ENCODE measurements at places on chromosomes 7 and 10.
A peak's percentile ranks its signal among the peaks of the same experiment; 100 is the strongest.

DNA sequence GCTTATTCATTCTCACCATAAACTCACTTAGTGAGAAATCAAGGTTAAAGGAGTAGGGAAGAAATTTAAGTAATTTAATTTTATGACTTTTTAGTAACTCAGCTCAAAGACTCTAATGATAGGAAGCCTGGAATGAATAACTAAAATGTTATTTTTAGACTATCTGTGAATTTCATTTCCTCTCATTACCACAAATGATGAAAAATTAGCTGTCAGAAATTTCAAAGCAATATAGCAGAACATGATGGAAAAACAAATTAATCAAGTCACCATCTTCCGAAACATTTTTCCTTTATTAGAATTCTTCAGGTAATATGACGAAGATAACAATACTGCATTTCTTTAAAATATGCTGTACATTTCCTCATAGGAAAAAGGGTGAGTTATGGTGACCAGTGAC lies 2.7 kb upstream of the ITGB8 start:
- no peak for DNase-seq

DNA sequence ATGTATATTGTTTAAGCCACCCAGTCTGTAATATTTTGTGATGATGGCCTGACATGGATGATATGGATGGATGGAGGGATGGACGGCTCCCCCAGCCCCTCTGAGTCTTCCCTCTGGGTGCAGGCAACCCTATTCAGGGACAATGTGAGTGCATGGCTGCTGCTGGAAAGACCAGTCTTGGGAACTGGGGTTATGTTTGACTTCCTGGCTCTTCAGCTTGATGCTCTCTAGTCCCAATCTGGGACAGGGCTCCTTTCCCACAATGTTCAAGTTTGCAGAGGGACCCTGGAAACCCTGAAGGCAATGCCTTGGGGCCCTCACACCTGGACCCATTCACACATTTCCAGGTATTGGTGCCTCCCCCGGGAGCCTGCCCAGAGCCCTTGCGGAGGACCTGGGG lies 52.3 kb upstream of the RET start:
- no peak for DNase-seq

- DNase-seq: no peak
Observed at GRCh38 chr10:125083576-125083920, 76.8 kb downstream of the CTBP2 start.

GRCh38 chr10:33143160-33143728 lies 185.2 kb upstream of the ITGB1 start:
- peak; percentile 67 for DNase-seq

DNA sequence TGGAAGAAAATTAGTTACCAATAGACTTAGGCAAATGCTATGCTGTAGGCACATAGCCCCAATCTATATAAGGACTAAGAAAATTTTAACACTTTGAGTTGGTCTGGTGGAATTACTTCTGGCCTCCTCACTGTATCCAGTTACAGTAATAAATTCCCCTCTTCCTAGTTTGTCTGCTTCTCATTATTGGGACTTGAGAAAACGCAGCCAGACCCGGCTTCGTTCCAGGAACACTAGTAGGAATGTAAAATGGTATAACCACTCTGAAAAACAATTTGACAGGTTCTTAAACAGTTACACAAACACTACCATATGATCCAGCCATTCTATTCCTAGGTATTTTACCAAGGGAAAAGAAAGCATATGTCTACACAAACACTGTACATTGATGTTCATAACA lies 150.2 kb downstream of the VPS50 start:
- no peak for DNase-seq

DNA sequence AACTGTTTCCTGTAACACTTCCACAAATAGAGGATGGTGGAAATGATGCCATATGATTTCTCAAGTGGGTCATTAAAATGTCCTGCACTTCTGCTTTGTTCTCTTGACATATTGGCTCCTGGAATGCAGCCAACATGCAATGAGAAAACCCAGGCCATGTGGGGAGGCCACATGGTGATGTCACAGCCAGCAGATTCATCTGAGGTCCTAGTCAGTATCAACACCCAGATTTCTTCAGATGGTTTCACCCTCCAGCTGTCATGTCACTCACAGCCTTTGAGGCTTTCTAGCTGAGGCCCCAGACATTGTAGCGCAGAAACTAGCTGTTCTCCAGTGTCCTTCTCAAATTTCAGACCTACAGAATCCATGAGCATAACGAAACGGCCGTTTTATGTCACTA lies 102.3 kb upstream of the NUPR2 start:
- no peak for DNase-seq

DNA sequence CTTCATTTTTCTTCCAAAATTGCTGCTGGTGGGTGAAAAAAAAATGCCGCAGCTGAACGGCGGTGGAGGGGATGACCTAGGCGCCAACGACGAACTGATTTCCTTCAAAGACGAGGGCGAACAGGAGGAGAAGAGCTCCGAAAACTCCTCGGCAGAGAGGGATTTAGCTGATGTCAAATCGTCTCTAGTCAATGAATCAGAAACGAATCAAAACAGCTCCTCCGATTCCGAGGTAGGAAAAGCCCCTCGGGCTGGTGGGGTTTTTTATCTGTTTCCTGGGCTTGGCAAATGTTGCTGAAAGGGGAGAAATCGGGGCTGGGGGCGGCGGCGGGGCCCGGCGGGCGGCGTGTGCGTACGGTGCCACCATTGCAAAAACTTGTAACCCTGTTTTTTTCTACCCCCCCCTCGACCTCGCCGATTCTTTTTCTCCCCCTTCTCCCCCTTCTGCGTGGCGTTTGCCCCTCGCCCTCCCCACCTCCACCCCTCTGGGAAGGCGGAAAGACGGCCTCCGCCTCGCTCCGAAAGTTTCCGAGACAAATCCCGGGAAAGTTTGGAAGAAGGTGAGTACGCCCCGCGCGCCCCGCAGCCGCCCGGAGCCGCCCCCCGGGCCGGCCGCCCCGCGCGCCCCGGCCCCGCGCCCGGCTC lies 789 bp downstream of the TCF7L2 start:
- peak; percentile 31 for DNase-seq

DNA sequence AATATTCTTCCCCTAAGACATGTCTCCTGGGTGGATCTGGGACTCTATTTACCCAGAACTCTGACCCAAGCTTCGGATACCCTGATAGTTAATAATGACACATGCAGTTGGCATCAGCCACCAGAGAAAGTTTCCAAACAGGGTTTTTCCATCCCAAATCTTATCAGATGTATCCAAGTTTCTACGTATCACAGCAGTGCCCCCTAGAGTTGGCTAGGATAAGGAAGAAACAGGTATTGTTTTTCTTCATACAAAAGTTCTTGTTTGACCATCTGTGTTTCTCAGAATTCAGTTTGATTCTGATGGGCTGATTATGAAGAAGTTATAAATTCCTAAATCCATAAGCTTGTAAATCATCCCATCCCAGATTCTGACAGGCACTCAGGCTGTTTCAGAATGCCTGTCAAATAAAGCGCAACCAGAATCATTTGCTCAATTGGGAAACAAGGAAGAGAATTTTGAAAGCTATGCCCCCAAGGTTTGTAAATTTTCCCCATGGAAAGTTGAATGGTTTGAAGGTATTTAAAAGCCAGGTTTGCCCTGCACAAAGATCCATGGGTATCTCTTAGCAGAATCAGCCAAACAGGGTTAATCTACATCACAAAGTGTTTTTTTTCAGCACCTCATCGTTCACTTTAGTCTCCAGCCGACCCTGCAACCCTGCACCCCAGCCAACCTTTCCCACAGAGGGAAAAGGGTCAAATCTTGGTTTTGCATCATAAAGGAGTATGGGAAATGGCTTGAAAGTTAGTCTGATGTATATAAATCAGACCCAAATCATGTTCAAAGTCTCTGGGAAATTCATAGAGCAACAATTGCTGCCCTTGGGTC lies 47.4 kb downstream of the NRAP start:
- DNase-seq: no peak

- DNase-seq: no peak
Observed at GRCh38 chr7:91267171-91267955, 3.1 kb downstream of the FZD1 start.

DNA sequence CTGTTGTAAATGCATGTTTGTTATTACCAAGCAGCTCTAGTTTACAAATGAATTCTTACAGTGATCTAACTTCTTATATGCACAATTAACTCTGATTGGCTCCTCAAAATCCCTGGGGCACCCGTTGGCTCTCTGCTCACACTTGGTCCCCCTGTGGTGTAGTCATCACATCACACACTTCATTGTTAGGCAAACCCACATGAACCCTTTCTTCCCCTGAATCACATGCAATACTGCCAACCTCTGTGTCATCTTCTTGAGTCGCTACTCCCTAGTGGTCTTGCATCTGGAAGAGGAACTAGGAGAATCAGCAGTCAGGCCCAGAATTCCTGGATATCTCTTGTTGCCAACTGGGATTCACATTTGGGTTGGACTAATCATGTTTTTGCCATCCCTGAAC lies 73.1 kb downstream of the CD36 start:
- DNase-seq: no peak

GRCh38 chr10:132504501-132505272 lies 32.9 kb upstream of the INPP5A start:
- DNase-seq: no peak

DNA sequence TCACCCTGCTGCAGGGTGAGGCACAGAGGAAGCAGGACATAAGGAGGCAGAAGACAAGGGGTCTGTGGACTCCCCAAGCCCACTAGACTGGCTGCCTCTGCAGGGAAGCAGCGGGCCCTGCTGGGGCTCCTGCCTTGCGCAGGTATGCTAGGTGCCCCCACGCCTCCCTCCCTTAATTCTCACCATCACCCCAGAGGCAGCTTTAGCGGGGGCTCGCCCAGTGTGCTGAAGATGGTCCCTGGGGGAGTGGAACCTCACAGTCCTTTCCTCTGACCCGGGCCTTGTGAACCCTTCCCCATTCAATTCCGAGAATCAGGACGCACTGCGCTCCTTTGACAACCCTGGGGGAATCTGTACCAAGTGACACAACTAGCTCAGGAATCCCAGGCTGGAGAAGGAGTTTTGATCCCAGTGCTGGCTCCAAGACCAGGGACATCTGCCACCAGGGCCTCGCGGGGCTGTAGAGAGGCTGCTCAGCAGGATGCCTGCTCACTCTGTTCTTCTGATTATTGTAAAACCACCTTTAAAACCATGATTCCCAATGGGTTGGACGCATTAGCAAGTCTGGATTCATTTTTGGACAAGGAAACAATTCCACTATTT lies 468.4 kb downstream of the TCERG1L start:
- no peak for DNase-seq

GRCh38 chr7:17661982-17662585 lies 278.2 kb downstream of the SNX13 start:
- no peak for DNase-seq

GRCh38 chr7:74587435-74588126 lies 69.9 kb upstream of the GTF2I start:
- no peak for DNase-seq

- DNase-seq: no peak
Observed at GRCh38 chr10:108735380-108735779, 1187.9 kb downstream of the XPNPEP1 start.

GRCh38 chr7:114530057-114530611 lies 115.5 kb downstream of the FOXP2 start:
- no peak for DNase-seq

GRCh38 chr7:27398851-27399250 lies 156.2 kb downstream of the EVX1 start:
- DNase-seq: no peak

DNA sequence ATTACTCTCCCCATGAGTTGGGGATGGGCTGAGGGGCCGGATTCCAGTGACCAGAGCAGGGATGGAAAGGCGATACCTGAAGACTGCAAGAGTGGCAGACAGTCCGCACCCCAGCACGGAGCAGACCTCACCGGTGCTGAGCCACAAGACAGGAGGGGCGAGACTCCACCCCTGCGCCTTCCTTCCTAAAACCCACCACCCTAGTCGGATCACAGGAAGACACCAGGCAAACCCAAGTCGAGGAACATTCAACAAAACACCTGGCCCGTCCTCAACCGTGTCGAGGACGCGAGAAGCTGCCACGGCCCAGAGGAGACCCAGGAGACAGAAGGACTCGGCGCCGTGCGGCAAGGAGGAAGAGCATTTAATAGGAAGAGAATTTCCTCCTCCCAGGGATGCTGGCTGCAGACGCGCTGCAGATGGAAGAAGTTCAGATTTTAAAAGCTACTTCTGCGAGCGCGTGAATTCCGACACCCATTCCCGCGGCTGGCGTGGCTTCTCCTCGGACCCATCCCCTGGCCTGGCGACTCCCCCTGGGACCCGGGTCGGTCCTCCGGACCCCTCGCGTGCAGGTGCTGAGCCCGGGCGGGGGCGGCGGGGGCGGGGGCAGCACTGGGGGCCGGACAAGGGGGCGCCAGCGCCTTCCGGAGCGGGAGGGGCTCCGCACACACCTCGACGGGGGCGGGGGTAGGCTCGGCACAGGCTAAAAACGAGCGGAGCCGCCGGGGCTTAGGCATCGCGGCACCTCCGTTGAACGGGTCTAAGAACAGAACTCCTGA lies 563 bp upstream of the UTF1 start:
- DNase-seq: no peak

DNA sequence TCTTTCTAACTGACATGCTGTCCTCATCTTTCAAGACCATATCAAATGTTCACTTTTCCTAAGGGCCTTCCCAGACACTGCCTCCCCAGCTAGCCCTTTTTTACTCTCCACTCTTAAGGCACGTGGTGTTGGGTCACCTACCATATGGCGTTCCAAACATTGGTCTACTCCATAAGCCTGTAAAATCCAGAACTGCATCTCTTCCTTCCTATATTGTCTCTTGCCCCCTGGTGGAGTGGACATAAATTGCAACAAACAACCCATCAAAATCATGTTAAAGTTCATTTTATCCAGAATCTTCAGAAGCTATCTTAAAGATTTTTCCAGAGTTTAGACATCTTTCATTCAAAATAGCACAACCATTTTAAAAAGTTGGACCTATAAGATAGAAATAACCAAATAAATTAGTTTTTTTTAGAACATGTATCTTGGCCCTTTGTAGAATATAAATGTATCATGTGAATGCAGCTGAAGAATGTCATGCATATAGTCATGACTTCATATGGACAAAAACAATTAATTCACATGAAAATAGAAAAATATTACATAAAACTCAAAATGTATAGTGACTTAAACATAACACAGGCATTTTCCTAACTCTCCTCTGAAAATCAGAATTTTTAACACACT lies 180.6 kb upstream of the CHRM2 start:
- no peak for DNase-seq

DNA sequence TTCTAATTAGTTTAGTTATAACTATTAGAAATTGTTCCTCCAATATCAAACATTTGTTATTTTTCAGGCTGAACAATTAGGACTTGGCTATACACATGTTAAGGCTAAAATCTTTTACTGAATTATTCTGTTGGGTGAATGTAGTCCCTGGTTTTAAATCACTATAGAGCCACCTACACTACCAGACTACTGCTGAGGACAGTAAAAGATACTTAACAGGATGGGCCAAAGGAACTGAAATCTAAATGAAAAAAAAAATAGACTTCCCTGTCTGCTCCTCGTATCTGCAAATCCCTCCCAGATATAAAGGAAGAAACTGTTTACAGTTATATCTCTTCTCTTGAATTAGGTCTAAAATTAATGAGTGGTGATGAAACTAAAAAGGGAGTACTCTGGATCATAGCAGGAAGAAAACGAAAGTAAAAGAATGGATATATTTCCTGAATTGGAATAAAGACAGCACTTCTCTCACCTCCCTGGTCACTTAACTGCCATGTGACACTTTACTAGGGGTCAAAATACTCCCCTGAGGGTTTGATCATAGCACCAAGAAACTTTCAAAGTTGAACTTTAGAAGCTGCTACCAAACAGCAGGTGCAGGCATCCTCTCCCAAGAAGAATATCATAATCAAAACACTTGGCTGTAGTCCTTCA lies 12.7 kb downstream of the FBXW4 start:
- no peak for DNase-seq

- no peak for DNase-seq
Observed at GRCh38 chr10:86372784-86373239, 6.2 kb upstream of the GRID1 start.
